ENCODE measurements at places on chromosomes 6 and 20.

- DNase-seq, result no peak
Observed at GRCh38 chr20:57330998-57331397, 1.4 kb downstream of the SPO11 start.

DNA sequence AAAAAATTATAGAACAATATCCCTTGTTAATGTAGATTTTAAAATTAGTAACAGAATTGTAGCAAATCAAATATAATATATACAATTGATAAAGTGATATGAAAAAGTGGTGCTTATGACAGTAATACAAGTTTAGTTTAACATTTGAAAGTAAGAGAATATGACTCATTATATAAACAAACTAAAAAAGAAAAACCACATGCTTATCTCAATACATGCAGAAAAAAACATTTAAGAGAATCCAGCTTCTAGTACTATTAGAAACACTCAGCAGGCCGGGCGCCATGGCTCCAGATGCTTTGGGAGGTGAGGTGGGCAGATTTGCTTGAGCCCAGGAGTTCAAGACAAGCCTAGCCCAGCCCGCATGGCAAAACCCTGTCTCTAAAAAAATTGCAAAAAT is 60.7 kb upstream of the LAMA2 start:
- DNase-seq, result no peak

- DNase-seq, result peak; percentile 41
Observed at GRCh38 chr6:147974376-147974775, 368.3 kb upstream of the SASH1 start.

- no peak for DNase-seq
Observed at GRCh38 chr6:161232010-161232409, 41.9 kb downstream of the AGPAT4 start.

DNA sequence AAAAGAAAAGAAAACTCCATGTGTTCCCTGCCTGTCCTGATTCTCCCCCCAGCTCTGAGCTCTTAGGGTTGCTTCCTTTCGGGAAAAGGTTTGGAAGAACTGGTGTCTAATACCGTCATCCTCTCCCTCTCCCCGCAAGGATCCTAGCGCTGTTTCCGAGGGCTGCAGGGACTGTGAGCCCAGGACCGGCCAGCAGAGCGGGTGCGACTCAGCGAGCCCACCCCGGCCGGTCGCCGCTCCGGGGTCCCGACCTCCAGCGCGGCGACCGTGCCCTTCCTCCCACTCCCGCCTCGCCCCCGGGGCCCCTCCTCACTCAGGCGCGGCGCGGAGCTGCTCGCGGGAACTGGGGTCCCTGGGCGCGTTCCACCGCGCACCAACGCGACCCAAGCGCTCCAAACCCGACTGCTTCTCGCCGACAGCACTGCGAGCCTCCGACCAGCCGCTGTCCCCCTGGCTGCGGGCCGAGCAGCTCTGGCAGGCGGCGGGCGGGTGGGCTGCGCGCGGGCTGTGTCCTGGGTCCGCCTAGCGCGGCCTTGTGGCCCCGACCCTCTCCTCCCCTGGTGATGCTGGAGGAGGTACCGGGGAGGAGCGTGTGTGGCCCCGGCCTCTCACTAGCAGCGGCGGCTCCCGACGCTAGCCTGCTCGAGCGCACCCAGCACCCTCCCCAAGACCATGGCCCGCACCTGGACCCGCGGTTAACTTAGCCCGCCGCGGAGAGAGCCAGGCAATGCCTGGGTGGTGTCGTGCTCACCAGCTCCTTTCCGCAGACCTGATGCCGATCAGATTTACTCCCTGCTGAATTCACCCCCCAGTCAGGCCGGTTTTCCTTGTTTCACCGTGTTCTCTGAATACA is at the start of gene PLA2G7:
TSS of gene PLA2G7 (minus strand) at position 509 of the 853 bp plus-strand sequence. CDS start 12,484 bp downstream, outside the sequence.
- peak; percentile 27 for DNase-seq

DNA sequence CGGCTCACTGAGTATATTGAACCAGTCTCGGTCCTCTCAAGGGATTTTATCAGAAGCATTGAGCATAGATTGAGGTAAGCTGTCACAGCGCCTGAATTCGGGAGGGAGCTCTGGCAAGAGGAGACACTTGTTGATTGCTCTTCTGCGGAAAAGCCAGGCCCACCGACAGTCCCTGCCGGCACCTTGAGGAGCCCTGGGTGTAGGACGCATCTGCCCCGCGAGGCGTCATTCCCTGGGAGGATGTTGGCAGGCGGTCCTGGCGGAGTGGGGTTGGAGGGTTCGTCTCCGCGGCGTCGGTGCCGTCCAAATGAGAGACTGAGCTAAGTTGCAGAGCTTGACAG is 843 bp downstream of the FBXO9 start:
- peak; percentile 32 for DNase-seq

All from HTR-8/SVneo (cell line).